WTC11 (cell line): ENCODE measurements at places on chromosomes 6 and 20.
A peak's percentile ranks its signal among the peaks of the same experiment; 100 is the strongest.

- H3K27ac ChIP-seq: peak overlapping the region; percentile 25
- H3K4me1 ChIP-seq: peaks cover 68% of the 10 kb centered on the region
- H3K36me3 ChIP-seq: no peaks in the 10 kb centered on the region
- H3K4me3 ChIP-seq: no peak overlapping the region
- no peaks in the 10 kb centered on the region for H3K27me3 ChIP-seq
- no peak for DNase-seq
Observed at GRCh38 chr6:25366903-25367545, 87.8 kb downstream of the CARMIL1 start.

DNA sequence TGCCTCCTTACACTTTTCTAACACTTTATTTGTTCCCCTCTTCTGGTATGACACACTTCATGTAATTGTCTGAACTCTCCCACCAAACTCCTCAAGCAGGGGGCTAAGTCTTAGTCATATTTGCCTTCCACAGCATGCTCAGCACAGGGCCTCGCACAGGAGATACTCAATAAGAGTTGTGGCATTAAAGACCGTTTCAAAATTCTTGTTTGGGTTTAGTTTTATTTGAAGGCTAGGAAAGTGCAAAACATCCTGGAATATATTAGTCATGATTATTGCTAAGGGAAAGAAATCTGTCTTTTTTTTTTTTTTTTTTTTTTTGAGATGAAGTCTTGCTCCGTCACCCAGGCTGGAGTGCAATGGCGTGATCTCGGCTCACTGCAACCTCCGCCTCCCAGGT lies 137.6 kb upstream of the ECI2 start:
- H3K27ac ChIP-seq: no peak overlapping the region
- peaks cover 9% of the 10 kb centered on the region for H3K4me1 ChIP-seq
- no peak for DNase-seq

- 0 out of 2 replicates have a peak overlapping the region, but pooled peaks have one; percentile 24 for H3K27ac ChIP-seq
- no peaks in the 10 kb centered on the region for H3K36me3 ChIP-seq
- no peaks in the 10 kb centered on the region for H3K4me1 ChIP-seq
- no peaks in the 10 kb centered on the region for H3K27me3 ChIP-seq
- peak; percentile 9 for DNase-seq
Observed at GRCh38 chr20:63087872-63088680, 81.3 kb upstream of the BHLHE23 start.

DNA sequence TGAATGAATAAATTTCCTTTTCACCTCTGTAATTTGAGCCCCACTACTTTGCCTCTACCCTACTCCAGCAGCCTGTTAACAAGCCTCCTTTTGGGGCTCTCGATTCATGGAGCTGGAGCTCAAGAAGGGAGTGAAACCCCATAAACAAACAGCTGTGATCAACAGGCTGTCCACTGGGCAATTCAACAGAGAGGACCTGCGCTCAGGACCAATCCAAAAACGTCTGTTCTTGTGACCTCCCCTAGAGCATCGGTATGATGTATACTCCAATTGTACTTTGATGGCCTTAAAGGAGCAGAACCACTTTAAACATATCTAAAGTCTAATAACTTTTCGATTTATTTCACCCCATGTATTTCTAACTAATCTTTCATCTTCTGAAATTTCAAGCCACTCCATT lies 37.4 kb downstream of the HIVEP2 start:
- H3K36me3 ChIP-seq: peaks cover 3% of the 10 kb centered on the region
- H3K27me3 ChIP-seq: peaks cover 3% of the 10 kb centered on the region; the same call in 1 of the 2 replicates
- H3K4me1 ChIP-seq: peaks cover 48% of the 10 kb centered on the region
- no peak overlapping the region for H3K4me3 ChIP-seq
- H3K27ac ChIP-seq: 0 out of 2 replicates have a peak overlapping the region, but pooled peaks have one; percentile 17

GRCh38 chr6:25699649-25700048 lies 47.6 kb downstream of the SCGN start:
- H3K27me3 ChIP-seq: no peaks in the 10 kb centered on the region; the same call in 1 of the 2 replicates
- no peaks in the 10 kb centered on the region for H3K36me3 ChIP-seq
- no peak overlapping the region for H3K27ac ChIP-seq
- no peaks in the 10 kb centered on the region for H3K4me1 ChIP-seq
- DNase-seq: no peak

DNA sequence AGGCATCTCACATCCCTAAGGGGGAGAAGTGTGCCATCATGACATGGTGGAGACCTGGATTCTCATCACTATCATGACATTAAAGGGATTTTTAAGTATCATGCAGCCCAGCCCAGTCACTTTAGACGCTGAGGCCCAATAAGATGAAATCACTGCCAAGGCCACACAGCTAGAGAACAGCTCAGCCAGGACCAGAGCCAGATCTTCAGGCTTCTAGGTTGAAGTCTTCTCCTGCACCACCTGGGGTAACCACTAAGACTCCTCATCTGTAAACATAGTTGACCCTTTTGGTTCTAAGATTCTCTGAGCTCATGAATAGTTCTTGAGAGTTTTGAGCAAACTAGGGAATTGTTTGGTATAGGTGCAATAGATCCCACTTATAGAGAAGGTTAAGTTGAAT lies 125.1 kb downstream of the TCP11 start:
- H3K36me3 ChIP-seq: peaks cover 18% of the 10 kb centered on the region
- no peak overlapping the region for H3K27ac ChIP-seq
- H3K4me3 ChIP-seq: no peak overlapping the region

DNA sequence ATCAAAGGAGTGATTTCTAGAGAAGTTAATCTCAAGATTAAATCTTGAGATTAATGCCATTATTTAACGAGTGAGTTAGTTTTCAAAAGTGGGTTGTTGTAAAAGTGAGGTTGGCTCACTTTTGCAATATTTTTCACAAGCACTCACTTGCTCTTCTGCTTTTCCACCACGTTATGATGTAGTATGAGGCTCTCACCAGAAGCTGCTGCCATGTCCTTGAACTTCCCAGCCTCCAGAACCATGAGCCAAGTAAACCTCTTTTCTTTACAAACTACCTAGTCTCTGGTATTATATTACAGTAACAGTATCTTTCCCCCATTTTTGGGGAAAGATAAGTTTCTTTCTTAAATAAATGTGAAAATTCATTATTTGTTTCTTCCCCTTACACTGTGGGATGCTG lies 227.6 kb upstream of the ZFP64 start:
- no peak for DNase-seq
- H3K4me1 ChIP-seq: no peaks in the 10 kb centered on the region
- H3K27me3 ChIP-seq: peaks cover 4% of the 10 kb centered on the region; the same call in 1 of the 2 replicates
- no peak overlapping the region for H3K27ac ChIP-seq
- H3K4me3 ChIP-seq: no peak overlapping the region

GRCh38 chr6:583116-583515 lies 73.8 kb downstream of the HUS1B start:
- no peaks in the 10 kb centered on the region for H3K27me3 ChIP-seq
- no peak overlapping the region for H3K27ac ChIP-seq
- DNase-seq: no peak
- no peak overlapping the region for H3K4me3 ChIP-seq

DNA sequence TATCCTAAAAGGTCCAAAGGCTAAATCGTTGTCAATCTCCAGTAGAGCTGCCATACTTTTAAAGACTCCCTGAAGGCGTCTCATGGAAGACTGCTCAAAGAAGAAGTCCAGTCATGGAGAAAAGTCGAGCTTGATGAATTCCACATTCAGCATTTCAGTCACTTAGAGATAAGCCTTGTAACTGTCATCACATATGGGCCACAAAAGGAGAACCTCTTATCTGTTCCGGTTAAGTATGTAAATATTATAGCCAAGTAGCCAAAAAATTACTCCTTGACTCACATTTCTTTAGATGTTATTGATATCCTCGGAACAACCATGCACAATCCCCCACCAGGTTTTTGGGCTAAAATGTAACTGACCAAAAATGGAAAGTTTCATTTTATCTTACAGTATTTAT lies 9.8 kb upstream of the CNKSR3 start:
- H3K4me1 ChIP-seq: peaks cover 14% of the 10 kb centered on the region
- no peak overlapping the region for H3K4me3 ChIP-seq
- no peak for DNase-seq
- H3K36me3 ChIP-seq: no peaks in the 10 kb centered on the region

- no peak for DNase-seq
- peaks cover 9% of the 10 kb centered on the region for H3K4me1 ChIP-seq
Observed at GRCh38 chr20:2195614-2196013, 94.0 kb downstream of the STK35 start.

DNA sequence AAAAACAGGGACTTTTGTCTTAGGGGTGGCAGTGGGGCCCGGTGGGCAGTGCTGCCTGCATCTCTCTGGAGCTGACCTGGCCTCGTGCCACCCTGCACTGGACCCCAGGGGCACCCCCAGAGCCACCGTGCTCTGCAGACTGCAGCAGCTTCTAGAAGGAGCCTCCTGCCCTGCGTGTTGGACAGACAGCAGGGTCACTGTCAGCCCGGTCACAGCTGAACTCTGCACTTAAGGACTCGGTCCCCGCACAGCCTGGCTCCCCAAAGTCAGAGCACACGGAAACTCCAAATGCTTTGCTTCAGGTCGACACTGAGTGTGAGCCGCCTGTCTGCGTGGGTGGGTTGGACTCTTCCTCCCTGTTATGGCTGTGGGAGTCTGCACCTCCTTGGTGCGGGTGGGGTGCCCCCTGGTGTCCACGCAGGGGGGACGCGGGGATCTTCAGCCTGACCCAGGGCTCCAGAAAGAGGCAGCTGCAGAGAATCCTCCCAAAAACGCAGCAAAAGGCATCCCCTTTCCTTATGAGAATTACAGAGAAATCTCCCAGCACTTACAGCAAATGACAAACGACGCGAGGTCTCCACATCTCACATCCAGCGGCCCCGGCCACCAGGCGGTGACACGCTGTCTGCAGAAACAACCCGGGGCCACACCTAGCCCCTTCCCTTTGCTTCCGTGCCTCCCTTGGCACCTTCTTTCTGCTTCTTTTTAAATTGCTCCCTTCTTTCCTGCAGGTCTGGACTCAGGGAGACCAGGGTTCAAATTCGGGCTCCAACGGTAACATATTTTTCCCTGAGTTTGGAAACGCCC lies 36.3 kb upstream of the DACT2 start:
- no peaks in the 10 kb centered on the region for H3K4me1 ChIP-seq
- no peaks in the 10 kb centered on the region for H3K27me3 ChIP-seq
- H3K4me3 ChIP-seq: no peak overlapping the region
- peak; percentile 71 for DNase-seq

- H3K27me3 ChIP-seq: no peaks in the 10 kb centered on the region; the same call in 1 of the 2 replicates
- H3K4me1 ChIP-seq: no peaks in the 10 kb centered on the region
- H3K36me3 ChIP-seq: peaks cover 8% of the 10 kb centered on the region
- no peak for DNase-seq
- no peak overlapping the region for H3K27ac ChIP-seq
Observed at GRCh38 chr6:42200035-42200434, 5.3 kb upstream of the GUCA1B start.

- DNase-seq: peak; percentile 28
- no peak overlapping the region for H3K4me3 ChIP-seq
- H3K4me1 ChIP-seq: peaks cover 23% of the 10 kb centered on the region
- no peaks in the 10 kb centered on the region for H3K27me3 ChIP-seq
Observed at GRCh38 chr6:7526755-7527154, 14.7 kb upstream of the DSP start.

- H3K27ac ChIP-seq: no peak overlapping the region
- no peaks in the 10 kb centered on the region for H3K36me3 ChIP-seq
- no peak for DNase-seq
- H3K27me3 ChIP-seq: peaks cover 8% of the 10 kb centered on the region; the same call in 1 of the 2 replicates
Observed at GRCh38 chr6:56959938-56960337, 5.0 kb downstream of the BEND6 start.

GRCh38 chr20:40697541-40697940 lies 8.5 kb upstream of the MAFB start:
- peaks cover 6% of the 10 kb centered on the region for H3K4me1 ChIP-seq
- no peak overlapping the region for H3K4me3 ChIP-seq
- H3K27me3 ChIP-seq: peaks cover 62% of the 10 kb centered on the region
- no peak overlapping the region for H3K27ac ChIP-seq

DNA sequence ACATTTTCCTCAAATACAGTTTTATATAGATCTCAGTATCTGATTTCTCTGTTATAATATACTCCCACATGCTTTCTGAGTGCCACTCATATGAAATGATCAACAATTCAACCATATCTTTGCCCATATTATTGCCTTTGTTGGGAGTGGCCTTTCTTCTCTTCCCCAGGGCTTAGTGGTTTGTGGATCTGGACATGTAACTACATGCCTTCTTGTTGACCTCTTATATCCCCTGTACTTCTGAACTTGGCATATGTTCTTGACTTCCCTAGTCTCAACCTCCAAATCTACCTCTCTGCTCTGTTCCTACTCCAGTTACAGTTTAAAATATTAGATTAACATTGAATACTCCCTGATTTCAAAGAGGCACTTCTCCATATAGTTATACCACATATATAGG lies 34.3 kb upstream of the PRIM2 start:
- no peak overlapping the region for H3K4me3 ChIP-seq
- H3K27me3 ChIP-seq: no peaks in the 10 kb centered on the region
- DNase-seq: no peak
- no peak overlapping the region for H3K27ac ChIP-seq
- peaks cover 5% of the 10 kb centered on the region; the same call in 1 of the 2 replicates for H3K4me1 ChIP-seq
- H3K36me3 ChIP-seq: no peaks in the 10 kb centered on the region
